Fibroblast of upper back skin (primary cell): ENCODE measurements at places on chromosomes 7 and 10.

DNA sequence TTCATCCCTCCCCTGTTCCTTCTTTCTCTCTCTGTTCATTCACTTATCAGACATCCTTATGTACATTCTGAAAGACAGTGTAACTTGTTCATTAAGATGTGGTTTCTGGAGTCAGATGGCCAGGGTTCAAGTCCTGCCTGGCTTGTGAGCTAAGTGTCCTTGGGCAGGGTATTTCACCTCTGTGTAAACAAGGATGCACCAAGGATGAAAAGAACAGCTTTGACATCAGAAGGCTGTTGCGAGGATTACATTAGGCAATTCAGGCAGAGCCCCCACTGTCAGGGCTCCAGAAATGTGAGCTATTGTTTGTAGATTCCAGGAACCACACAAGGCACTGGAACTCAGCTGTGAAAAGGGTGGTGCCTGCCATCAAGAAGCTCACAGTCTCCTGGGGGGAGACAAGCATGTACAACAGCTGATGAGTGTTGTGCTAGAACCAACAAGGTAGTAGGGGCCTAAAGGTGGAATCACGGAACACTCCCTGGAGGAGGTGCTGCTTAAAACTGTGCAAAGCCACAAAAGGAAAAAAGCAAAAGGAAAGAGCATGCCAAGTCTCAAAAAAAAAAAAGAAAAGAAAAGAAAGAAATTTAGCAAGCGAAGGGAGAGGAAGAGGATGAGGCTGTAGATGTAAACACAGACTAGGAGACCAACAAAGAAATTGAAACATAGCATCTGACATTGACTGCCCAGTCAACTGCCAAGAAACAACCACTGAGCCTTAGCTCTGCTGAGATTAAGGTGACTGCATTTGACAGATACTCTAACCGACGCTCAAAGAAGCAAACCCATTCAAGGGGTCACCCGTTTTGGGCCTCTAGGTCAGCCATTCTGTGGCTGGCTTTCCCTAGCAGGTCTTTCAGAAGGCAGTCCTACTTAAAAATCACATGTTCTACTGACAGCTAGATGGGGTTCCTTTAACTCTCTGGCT is 12.5 kb downstream of the PDLIM1 start:
- peak; percentile 53 for DNase-seq

- DNase-seq: no peak
Measured at GRCh38 chr7:24786306-24786705, 29.0 kb upstream of the GSDME start.

DNA sequence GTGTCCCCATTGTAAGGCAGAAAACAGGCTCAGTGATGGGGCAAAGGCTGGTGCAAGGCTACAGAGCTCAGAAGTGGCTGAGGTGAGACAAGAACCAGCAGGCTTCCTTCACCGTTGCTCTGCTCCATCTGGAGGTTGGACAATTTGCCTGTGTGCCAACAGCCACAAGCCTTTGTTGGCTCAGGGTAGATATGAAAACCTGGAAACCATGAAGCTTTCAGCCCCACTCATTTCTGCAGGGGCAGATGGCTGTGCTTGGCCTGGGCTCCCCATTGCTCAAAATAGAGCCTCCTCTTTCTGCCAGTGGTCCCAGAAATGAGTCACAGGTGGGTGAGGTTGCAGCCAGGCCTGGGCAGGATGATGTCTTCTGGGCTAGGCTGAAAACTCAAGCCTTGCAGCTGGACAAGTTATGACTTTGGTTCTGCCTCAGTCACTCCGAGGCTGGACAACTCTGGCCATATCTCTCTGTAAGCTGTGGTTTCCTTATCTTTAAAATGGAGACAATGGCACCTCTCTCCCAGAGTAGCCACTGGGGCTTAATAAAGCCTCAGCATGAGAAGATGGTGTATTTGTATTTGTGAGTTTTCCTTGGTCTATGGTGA is 12.2 kb upstream of the ZNF273 start:
- DNase-seq: no peak

GRCh38 chr10:110788620-110789385 is 82.9 kb upstream of the PDCD4 start:
- no peak for DNase-seq

GRCh38 chr10:109929501-109930219 is 6.3 kb upstream of the XPNPEP1 start:
- peak; percentile 75 for DNase-seq

DNA sequence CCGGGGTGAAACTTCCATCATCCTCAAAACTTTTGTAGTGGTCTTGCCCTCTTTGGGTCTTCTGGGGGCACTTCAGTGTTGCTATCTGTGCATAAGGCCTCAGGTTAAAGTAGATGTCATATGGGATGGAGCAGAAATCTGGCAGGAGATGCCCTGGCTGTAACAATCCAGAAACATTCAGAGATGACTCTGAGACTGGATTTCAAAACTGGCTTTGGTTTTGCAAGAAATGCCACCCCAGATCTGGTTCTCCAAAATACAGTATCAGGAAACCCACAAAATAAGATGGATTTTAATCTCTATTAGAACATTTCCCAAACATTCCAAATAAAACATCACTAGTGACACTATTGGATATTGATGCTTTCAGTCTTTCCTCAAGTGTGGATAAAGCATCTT is 191.5 kb downstream of the REEP3 start:
- no peak for DNase-seq

- DNase-seq: peak; percentile 19
Measured at GRCh38 chr10:89710753-89711152, 9.4 kb downstream of the KIF20B start.
